Activated naive CD8-positive, alpha-beta T cell treated with anti-CD3 and anti-CD28 coated beads for 36 hours (primary cell): ENCODE measurements at places on chromosomes 4 and X. TPM values are rescaled to one million over a fixed set of nuclear protein-coding genes. Genes with fewer than 3 reads are reported as not detected.

Gene SHOX
- not detected for total RNA-seq

DNA sequence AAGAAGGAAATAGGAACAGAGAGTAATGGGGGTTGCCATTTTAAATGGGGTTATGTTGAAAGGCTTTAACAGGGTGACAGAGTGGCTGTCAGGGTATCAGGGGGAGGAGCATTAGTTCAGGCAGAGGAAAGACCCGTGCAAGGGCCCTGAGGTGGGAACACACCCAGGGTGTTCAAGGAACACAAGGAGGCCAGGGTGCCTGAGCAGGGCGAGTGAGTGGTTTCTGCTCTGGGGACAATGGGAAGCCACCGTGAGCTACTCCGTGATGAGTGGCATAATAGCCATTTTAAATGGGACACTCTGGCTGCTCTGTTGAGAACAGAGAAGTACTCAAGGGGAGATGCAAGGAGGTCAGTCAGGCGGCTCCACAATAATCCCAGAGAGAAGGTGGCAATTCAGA, 4.5 kb downstream of the EVC2 start:
- DNase-seq, result no peak

- no peak for DNase-seq
These were observed 6.0 kb upstream of the IL3RA start for GRCh38 chrX:1330605-1331004.

- DNase-seq, result no peak
These were observed 9.5 kb downstream of the RBPJ start for GRCh38 chr4:26330186-26330787.

GRCh38 chr4:185700048-185700447, 111.9 kb downstream of the SORBS2 start:
- no peak for DNase-seq

DNA sequence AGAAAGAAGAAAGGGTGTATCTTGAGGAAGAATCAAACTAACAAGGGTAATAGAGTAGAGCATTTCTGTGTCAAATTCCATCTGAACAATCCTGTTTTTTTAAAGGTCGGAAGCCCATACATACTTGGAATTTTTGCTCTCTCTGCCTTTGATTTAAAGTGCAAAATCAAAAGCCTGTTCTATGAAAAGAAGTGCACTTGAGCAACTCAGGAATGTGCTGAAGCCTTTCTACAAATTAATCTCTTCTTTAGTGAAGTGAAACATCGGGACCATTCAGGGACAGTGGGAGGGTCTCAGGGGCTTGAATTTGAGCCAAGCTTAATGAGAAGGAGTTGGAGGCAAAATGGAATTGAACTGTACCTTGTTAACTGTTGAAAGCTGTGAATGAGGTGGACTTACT, 1008.5 kb upstream of the LCORL start:
- no peak for DNase-seq

- no peak for DNase-seq
These were observed 46.7 kb downstream of the CXorf49B start for GRCh38 chrX:71809886-71810285.
